Heart right ventricle (tissue), 16 donors: ENCODE measurements at places on chromosomes 3 and 15. TPM values are rescaled to one million over a fixed set of nuclear protein-coding genes. Genes with fewer than 3 reads are reported as not detected.

LRRK1 gene
- 1.6 TPM for total RNA-seq

CASR gene
- total RNA-seq: not detected

LARP6 gene
- total RNA-seq: 47.2 TPM

PLSCR4 gene
- 10.8 TPM for total RNA-seq

INSYN1 gene
- 108 TPM for total RNA-seq

GP5 gene
- total RNA-seq: 0.13 TPM

ZNF662 gene
- 6.8 TPM for total RNA-seq

- H3K4me3 ChIP-seq: no peak overlapping the region
- H3K36me3 ChIP-seq: no peaks in the 10 kb centered on the region
- H3K27ac ChIP-seq: no peak overlapping the region
- no peaks in the 10 kb centered on the region for H3K4me1 ChIP-seq
- no peak for DNase-seq
These were observed 35.6 kb downstream of the RTP4 start for GRCh38 chr3:187403768-187404288.

GRCh38 chr3:33860373-33861050 is 62.1 kb downstream of the PDCD6IP start:
- no peak overlapping the region for H3K27ac ChIP-seq
- H3K36me3 ChIP-seq: no peaks in the 10 kb centered on the region
- no peaks in the 10 kb centered on the region for H3K4me1 ChIP-seq
- no peak overlapping the region for H3K4me3 ChIP-seq
- no peak for DNase-seq

- H3K4me1 ChIP-seq: no peaks in the 10 kb centered on the region
- no peak overlapping the region for H3K4me3 ChIP-seq
- H3K36me3 ChIP-seq: peaks cover 53% of the 10 kb centered on the region
- DNase-seq: no peak
- H3K27ac ChIP-seq: no peak overlapping the region
These were observed 21.4 kb downstream of the TAMM41 start for GRCh38 chr3:11825301-11825700.

DNA sequence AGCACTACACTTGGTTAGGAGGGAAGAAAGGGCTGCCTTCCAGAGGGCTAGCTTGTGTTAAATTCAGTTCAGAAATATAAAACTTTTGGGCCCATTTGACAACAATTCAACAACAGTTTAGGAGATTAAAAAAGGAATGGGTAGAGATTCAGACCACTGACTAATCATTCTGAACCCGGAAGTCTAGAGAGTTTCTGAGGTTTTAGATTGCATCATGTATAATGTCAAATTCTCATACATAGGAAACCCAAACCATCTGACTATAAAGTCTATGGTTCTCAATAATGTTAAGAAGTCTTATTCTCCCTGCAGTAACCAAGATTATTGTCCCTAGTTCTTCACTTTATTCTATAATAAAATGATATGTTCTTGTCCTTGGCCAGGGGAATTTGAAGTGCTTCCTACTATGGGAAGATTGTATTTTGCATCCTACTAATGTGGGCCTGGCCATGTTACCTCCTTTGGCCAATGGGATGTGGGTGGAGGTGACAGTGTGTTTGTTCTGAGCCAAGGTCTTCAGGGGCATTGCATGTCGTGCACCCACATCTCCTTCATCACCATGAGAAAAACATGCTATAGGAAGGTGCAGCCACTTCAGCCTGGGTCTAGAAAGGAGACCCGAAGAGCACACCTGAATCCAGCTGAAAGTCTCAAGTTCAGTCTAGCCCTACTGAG is 66.4 kb upstream of the CCNL1 start:
- DNase-seq: no peak
- no peak overlapping the region for H3K4me3 ChIP-seq
- H3K4me1 ChIP-seq: no peaks in the 10 kb centered on the region
- no peaks in the 10 kb centered on the region for H3K27me3 ChIP-seq
- no peak overlapping the region for H3K27ac ChIP-seq

DNA sequence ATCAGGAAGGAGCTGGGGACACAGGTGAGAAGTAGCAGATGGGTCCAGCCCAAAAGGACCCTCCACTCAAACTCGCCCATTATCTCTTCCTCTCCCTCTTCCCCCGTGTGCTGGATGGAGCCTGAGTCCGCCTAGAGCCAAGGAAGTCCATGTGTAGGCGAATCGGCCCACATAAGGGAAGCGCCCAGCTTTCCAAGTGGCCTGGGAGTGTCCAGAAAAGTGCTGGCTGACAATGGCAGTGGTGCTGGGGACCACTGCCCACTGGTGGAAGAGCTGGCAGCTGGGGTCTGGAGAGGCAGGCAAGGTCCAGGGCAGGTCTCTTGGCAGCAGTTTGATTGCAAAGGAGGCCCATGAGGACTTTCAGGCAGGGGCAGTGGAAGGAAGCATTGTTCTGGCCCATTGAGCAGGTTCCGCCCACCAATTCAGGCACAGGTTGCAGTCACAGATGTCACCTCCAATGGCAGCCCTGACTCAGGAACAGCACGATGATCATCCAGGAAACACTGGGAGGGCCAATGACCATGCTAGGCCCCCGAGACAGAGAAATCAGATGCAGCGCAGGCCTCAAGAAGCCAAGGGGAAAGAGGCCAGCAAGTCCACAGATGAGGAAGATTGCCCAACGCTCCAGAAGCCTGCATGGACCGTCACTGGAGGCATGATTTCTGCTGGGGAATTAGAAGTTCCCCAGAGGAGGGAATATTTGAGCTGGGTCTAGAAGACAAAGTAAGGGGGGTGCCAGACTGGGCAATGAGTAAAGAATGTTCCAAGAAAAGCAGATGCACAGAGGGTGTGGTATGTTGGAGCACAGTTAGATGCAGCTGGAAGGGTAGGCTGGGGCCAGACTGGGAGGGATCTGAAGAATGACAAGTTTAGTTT is 3.0 kb downstream of the MFGE8 start:
- H3K36me3 ChIP-seq: peaks cover 41% of the 10 kb centered on the region
- peak; percentile 29 for DNase-seq
- peak overlapping the region; percentile 91 for H3K27ac ChIP-seq
- H3K4me1 ChIP-seq: peaks cover 51% of the 10 kb centered on the region
- H3K27me3 ChIP-seq: no peaks in the 10 kb centered on the region

- H3K4me1 ChIP-seq: peaks cover 11% of the 10 kb centered on the region
- peak; percentile 64 for DNase-seq
- peaks cover 29% of the 10 kb centered on the region for H3K36me3 ChIP-seq
- peak within 1 kb of the TSS; percentile 65 for H3K4me3 ChIP-seq
- no peaks in the 10 kb centered on the region for H3K27me3 ChIP-seq
These were observed at the start of gene PPM1M for GRCh38 chr3:52245322-52246263. PPM1M (plus strand) TSS chr3:52245759; CDS start chr3:52245825, 66 bp downstream.
